ENCODE measurements at places on chromosomes 4 and X.

DNA sequence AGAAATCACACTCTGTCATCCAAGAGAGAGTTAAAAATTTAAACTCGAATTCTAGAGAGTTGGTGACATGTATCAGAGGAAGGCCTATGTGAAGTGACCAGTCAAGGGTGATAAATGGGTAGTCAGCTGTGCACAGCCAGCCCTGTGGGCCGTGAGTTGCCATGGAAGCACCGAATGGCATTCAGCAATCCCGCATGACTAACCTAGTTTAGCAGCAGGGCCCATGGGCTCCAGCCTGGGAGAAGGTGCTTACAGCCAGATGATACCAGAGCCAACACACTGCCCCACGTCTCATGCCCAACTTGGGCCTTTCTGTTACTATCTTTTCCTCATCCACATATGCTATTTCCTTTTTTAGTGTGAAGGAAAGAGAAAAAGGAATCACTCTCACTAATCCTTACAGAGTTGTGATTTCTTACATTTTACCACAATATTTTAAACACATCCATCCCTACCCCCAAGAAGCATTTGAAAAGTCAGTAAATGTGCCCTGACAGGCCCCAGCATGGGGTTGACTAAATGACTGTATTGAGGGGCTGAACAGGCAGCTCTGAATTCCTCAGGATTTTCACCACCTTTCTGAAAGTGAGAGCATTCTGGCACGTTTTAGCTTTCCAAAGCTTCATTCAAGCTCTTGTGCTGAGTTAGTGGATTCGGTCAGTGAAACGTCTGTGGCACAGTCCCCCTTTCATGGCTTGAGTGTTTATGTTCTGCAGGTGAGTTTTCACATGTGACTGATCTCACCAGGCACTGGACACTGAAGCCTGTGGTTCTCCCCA is 104.2 kb downstream of the AFF1 start:
- H3K27ac ChIP-seq: peak overlapping the region; percentile 48
- H3K27me3 ChIP-seq: no peaks in the 10 kb centered on the region
- no peak overlapping the region for H3K4me3 ChIP-seq
- peaks cover 19% of the 10 kb centered on the region for H3K4me1 ChIP-seq
- H3K36me3 ChIP-seq: no peaks in the 10 kb centered on the region

DNA sequence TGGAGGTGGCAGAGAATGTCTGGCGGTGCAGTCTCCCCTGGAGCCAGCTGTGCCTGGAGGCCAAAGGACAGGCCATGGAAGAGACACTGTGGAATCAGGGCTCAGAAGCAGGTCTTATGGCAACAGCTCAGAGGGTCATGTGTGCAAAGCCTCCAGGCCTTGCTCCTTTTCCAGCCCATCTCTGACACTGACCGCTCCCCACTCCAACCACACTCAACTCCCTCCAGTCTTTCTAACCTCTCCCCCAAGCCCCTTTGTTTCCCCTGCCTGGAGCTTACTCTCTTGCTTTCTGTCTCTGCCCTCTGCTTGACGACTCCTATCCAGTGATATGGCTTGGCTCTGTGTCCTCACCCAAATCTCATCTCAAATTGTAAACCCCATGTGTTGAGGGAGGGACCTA is 34.2 kb upstream of the CRMP1 start:
- H3K27me3 ChIP-seq: peaks cover 1% of the 10 kb centered on the region
- DNase-seq: no peak

DNA sequence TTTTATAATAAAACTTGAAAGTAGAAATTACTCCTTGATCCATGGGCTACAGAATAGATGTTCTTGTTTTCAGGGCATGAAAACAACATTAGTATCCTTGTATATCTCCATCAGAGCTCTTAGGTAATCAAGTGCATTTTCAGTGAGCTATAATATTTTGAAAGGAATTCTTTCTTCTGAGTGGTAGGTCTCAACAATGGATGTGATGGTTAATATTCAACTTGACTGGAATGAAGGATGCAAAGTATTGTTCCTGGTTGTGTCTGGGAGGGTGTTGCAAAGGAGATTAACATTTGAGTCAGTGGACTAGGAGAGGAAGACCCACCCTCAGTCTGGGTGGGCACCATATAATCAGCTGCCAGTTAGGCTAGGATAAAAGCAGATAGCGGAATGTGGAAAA is 100.1 kb downstream of the LCORL start:
- H3K27ac ChIP-seq: no peak overlapping the region
- H3K4me3 ChIP-seq: no peak overlapping the region
- H3K4me1 ChIP-seq: no peaks in the 10 kb centered on the region
- DNase-seq: no peak

GRCh38 chrX:132001127-132001526 is 22.0 kb upstream of the STK26 start:
- H3K4me3 ChIP-seq: no peak overlapping the region
- no peaks in the 10 kb centered on the region for H3K36me3 ChIP-seq
- no peaks in the 10 kb centered on the region for H3K27me3 ChIP-seq
- H3K27ac ChIP-seq: no peak overlapping the region

- H3K4me1 ChIP-seq: peaks cover 10% of the 10 kb centered on the region
- no peaks in the 10 kb centered on the region for H3K27me3 ChIP-seq
- DNase-seq: no peak
- H3K4me3 ChIP-seq: peak overlapping the region; percentile 83
- H3K36me3 ChIP-seq: no peaks in the 10 kb centered on the region
- H3K27ac ChIP-seq: no peak overlapping the region
Observed at GRCh38 chrX:67545036-67545821, 1.4 kb downstream of the AR start.

GRCh38 chr4:38865445-38865844 is 2.2 kb upstream of the FAM114A1 start:
- H3K4me1 ChIP-seq: peaks cover 13% of the 10 kb centered on the region
- peak overlapping the region; percentile 9 for H3K4me3 ChIP-seq
- peaks cover 2% of the 10 kb centered on the region for H3K36me3 ChIP-seq
- no peaks in the 10 kb centered on the region for H3K27me3 ChIP-seq
- DNase-seq: no peak
- H3K27ac ChIP-seq: peak overlapping the region; percentile 79

DNA sequence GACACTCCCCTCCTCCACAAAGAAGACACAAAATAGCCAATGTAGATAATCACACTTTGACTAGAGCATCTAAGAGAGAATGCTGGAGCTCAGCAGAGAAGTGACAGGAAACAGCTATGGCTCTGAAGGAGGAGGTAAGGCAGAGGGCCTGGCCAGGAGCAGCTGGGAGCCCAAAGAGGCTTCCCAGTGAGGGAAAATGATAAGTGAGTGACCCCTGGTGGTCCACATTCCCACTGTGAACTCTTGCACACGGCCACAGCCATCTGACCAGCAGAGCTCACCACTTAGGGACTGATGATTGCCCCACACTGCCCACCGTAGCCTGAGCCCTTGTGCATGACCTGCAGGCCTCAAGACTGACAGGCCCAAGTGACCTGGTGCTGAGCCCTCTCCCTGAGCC is 162.7 kb upstream of the GALNTL6 start:
- H3K27ac ChIP-seq: no peak overlapping the region
- no peak overlapping the region for H3K4me3 ChIP-seq
- no peaks in the 10 kb centered on the region for H3K4me1 ChIP-seq
- H3K36me3 ChIP-seq: no peaks in the 10 kb centered on the region

GRCh38 chr4:119675391-119675790 is 46.8 kb upstream of the PDE5A start:
- no peaks in the 10 kb centered on the region for H3K36me3 ChIP-seq
- no peak for DNase-seq
- no peak overlapping the region for H3K4me3 ChIP-seq

GRCh38 chrX:102652031-102652688 is 877 bp downstream of the GPRASP1 start:
- no peaks in the 10 kb centered on the region for H3K4me1 ChIP-seq
- no peaks in the 10 kb centered on the region for H3K27me3 ChIP-seq
- no peaks in the 10 kb centered on the region for H3K36me3 ChIP-seq
- H3K27ac ChIP-seq: peak overlapping the region; percentile 30
- peak; percentile 36 for DNase-seq

GRCh38 chr4:112423591-112423990 is 92.4 kb downstream of the NEUROG2 start:
- H3K4me3 ChIP-seq: no peak overlapping the region
- no peak overlapping the region for H3K27ac ChIP-seq
- no peak for DNase-seq
- no peaks in the 10 kb centered on the region for H3K4me1 ChIP-seq
- peaks cover 5% of the 10 kb centered on the region for H3K36me3 ChIP-seq

GRCh38 chrX:142593361-142593862 is 388.3 kb upstream of the MAGEC2 start:
- no peak overlapping the region for H3K4me3 ChIP-seq
- no peak overlapping the region for H3K27ac ChIP-seq
- H3K27me3 ChIP-seq: no peaks in the 10 kb centered on the region
- H3K36me3 ChIP-seq: no peaks in the 10 kb centered on the region
- no peaks in the 10 kb centered on the region for H3K4me1 ChIP-seq
- no peak for DNase-seq

- peaks cover 14% of the 10 kb centered on the region for H3K4me1 ChIP-seq
- H3K27ac ChIP-seq: no peak overlapping the region
- DNase-seq: no peak
- H3K4me3 ChIP-seq: no peak overlapping the region
- no peaks in the 10 kb centered on the region for H3K27me3 ChIP-seq
Observed at GRCh38 chrX:1207496-1208025, 4.9 kb downstream of the CRLF2 start.

DNA sequence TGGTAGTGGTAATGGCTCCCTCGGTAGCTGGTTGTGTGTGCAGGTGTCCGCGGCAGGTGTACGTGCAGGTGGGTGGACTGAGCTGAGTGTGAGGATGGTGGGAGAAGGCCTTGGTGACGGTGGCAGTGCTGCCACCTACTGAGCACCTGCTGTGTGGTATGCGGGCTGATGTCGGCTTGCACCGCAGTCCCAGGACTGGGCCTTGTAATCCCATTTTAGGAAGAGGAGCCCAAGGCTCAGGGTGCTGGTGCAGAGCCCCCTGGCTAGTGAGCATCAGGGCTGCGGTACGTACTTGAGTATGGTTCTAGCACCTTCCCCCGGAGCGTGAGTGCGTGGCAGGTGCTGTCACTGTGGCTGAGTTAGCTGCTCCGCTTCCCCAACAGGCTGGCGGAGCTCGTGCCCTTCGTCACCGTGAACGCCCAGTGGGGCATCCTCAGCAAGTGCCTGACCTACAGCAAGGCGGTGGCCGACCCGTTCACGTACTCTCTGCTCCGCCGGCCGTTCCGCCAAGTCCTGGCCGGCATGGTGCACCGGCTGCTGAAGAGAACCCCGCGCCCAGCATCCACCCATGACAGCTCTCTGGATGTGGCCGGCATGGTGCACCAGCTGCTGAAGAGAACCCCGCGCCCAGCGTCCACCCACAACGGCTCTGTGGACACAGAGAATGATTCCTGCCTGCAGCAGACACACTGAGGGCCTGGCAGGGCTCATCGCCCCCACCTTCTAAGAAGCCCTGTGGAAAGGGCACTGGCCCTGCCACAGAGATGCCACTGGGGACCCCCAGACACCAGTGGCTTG is 5.7 kb upstream of the CPZ start:
- H3K36me3 ChIP-seq: no peaks in the 10 kb centered on the region
- H3K27ac ChIP-seq: no peak overlapping the region

DNA sequence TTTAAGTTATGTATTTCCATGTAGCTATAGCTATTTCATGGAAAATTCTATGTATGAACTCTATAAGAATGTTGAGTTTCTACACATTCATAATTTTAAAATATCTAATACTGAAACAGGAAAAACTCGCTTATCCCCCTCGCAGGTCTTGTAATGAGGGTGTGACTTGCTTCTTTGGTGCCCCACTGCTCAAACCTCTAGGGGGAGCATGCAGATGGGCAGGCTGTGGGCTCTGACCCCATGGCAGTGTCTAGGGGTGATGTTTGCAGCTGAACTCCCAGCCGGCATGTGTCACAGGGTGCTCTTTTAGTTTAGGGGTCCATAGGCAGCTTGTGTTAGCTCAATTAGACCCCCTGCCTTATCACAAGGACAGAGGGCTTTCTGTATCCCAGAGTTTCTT is 1825.7 kb upstream of the ADGRL3 start:
- no peak overlapping the region for H3K4me3 ChIP-seq
- no peaks in the 10 kb centered on the region for H3K27me3 ChIP-seq
- H3K27ac ChIP-seq: no peak overlapping the region

DNA sequence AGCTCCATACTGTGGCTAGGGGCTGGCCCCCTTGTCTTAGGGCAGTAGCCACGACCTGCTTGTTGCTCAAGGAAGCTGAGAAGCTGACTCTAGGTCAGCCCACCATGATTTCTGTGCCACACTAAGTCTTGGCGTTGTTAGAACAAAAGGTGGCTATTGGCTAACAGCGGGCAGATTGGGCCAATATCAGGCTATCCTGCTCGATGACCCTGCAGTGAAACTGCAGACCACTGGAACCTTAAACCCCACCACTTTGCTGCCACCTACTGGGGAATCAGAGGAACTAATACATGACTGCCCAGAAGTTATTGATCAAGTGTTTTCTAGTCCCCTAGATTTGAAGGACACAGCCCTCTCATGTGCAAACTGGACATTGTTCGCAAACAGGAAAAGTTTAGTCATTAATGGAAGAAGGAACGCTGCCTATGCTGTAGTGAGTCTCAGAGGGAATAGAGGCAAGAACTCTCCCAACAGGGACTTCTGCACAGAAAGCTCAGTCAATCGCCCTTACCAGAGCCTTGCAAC is 17.0 kb upstream of the PAPSS1 start:
- no peaks in the 10 kb centered on the region for H3K36me3 ChIP-seq
- no peak overlapping the region for H3K4me3 ChIP-seq
- peak overlapping the region; percentile 64 for H3K27ac ChIP-seq

DNA sequence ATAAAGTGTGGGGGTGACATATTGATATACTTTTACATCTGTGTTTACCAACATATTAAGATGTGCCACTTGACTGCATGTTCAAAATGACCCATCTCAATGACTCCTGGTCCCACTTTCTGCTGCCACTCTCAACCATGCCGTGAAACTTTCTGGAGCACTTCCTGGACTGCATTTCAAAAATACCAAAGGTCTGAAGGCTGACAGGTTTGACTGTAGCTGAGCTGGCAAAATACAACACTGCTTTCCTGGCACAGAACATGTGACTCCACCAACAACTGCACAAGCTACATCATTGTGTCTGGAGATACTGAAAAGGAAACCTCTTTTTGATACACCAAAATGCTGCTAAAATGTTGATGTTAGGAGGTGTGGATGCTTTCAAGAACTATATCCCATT is 184.8 kb downstream of the UNC5C start:
- no peak overlapping the region for H3K4me3 ChIP-seq
- H3K27me3 ChIP-seq: no peaks in the 10 kb centered on the region
- no peak for DNase-seq
- H3K36me3 ChIP-seq: no peaks in the 10 kb centered on the region
- H3K4me1 ChIP-seq: no peaks in the 10 kb centered on the region
- no peak overlapping the region for H3K27ac ChIP-seq

DNA sequence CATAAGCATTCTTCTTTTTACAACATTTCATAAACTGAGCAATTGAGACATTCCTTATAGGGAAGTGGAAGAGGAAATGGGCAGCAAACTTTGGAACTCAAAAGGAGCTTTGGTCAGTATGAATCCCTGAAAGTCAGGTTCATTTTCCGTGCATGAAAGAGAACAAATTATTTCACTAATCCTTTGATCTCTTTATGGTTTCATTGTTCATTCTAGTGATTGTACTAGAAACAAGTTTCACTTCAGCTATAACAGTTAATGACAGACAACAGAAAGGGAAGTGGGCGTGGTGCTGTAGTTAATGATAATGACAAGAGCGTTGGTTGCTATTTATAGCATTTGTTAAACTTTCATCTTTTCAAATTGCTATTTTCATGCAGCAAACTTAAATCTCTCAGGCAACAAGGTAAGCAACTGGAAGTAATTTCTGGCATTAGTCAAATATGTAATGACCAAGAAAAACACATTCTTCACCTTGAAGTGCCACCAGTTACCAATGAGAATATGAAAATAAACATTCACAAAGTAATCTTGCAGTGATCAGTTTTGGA is 98.4 kb downstream of the AREG start:
- peaks cover 3% of the 10 kb centered on the region for H3K4me1 ChIP-seq
- no peak overlapping the region for H3K4me3 ChIP-seq
- DNase-seq: no peak
- H3K27me3 ChIP-seq: no peaks in the 10 kb centered on the region
- no peaks in the 10 kb centered on the region for H3K36me3 ChIP-seq

GRCh38 chrX:9501362-9501761 is 36.5 kb downstream of the TBL1X start:
- no peak overlapping the region for H3K4me3 ChIP-seq
- H3K27ac ChIP-seq: no peak overlapping the region

Data from liver (tissue), 10 donors.